ENCODE measurements at places on chromosomes 5 and 9. TPM values are rescaled to one million over a fixed set of nuclear protein-coding genes. Genes with fewer than 3 reads are reported as not detected.

The IRX2 gene
- total RNA-seq: not detected

The PCA3 gene
- total RNA-seq: under 0.01 TPM

The FABP6 gene
- total RNA-seq: not detected

The FCHO2 gene
- total RNA-seq: 12.0 TPM

The NAIF1 gene
- total RNA-seq: 9.4 TPM

The CRHBP gene
- total RNA-seq: 0.15 TPM

The C9orf153 gene
- total RNA-seq: not detected

The TMEM174 gene
- not detected for total RNA-seq

The PLPP6 gene
- total RNA-seq: 6.1 TPM

The DDX46 gene
- total RNA-seq: 24.7 TPM

The TXNDC8 gene
- total RNA-seq: not detected

The SPAAR gene
- total RNA-seq: 14.3 TPM

The CMYA5 gene
- total RNA-seq: not detected

The PAEP gene
- total RNA-seq: not detected

The PTPRD gene
- 4.9 TPM for total RNA-seq

The IL6ST gene
- 382 TPM for total RNA-seq

The CORO2A gene
- total RNA-seq: 0.32 TPM

The SLC1A3 gene
- 1.2 TPM for total RNA-seq

The NXNL2 gene
- total RNA-seq: not detected

The PDZD2 gene
- 9.4 TPM for total RNA-seq

The CCL28 gene
- 0.65 TPM for total RNA-seq

The RPL35 gene
- total RNA-seq: 2,855 TPM

The ZFP2 gene
- total RNA-seq: 0.65 TPM

The GPX8 gene
- 89.7 TPM for total RNA-seq

The PCDHA1 gene
- total RNA-seq: 0.32 TPM

The BARX1 gene
- total RNA-seq: not detected

The SPATA31E1 gene
- total RNA-seq: not detected

The DNLZ gene
- 15.5 TPM for total RNA-seq

The SPAG8 gene
- 0.32 TPM for total RNA-seq

The C9 gene
- not detected for total RNA-seq

The GFRA3 gene
- not detected for total RNA-seq

The SMIM33 gene
- total RNA-seq: under 0.01 TPM
